ENCODE measurements at places on chromosomes 3 and 15.

DNA sequence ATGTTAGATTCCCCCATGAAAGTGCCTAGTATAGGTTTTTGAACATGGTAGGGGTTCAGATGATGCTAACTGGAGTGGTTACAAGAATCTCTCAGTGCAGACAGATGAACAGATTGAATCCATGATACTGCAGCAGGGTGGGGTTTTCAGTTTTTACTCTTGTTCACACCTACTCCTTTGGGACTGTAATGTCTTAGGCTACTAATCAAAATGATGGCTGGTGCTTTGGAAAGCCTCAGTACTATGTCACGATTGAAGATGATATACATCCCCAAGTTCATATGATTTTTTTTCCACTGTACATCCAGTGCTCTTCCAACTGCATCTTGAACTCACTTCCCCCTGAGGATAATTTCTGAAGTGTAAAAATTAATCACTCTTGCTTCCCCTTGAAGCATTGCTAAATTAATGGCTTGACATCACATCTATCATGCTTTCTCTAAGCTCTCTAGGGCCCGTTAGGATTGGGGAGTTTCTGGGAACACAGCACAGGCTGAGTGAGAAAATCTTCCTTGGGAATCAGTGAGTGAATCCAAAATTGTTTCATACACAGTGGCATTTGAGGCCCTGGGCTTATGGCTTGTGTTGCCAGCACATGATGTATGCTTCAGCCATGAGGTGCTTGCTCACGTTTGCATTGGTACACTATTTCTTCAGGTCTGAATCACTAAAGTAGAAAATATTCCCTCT is 115.0 kb upstream of the TPRG1 start:
- DNase-seq: no peak

- DNase-seq: peak; percentile 21
Observed at GRCh38 chr3:141825216-141826011, 51.0 kb upstream of the ATP1B3 start.

DNA sequence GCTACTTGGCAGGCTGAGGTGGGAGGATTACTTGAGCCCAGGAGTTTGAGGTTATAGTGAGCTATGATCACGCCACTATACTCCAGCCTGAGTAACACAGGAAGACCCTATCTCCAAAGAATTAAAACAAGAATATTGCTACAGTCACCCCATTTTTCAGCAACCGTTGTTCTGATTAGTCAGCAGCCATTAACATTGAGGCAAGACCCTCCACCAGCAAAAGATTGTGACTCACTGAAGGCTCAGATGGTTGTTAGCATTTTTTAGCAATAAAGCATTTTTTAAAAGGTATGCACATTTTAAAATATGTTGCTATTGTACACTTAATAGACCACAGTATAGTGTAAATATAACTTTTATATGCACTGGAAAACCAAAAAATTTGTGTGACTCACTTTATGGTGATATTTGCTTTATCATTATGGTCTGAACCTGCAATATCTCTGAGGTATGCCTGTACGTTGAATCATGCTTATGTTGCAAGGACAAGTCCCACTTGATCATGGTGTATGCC is 492.6 kb downstream of the SQOR start:
- no peak for DNase-seq

- DNase-seq: no peak
Observed at GRCh38 chr15:40244961-40245523, 6.2 kb downstream of the PAK6 start.

DNA sequence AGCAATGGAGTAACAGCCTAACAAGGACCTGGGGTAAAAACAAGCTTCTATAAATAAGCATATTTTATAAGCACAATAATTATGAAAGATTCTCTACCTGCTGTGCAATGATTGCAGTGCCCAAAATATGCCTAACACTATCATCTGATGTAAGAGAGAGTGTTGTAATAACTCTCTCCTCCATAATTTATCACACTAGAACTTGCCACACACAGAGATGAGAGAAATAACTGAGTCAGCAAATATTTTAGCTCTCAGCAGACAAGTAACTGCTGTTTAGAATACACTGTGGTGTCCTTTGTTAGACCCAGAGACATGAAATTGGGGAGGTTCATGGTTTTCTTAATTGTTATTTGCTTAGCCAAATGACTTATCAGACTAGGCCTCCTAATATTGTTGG is 105.3 kb upstream of the ACP3 start:
- no peak for DNase-seq

- DNase-seq: no peak
Observed at GRCh38 chr3:46284981-46285683, 42.9 kb downstream of the CCR3 start.

- DNase-seq: no peak
Observed at GRCh38 chr3:105466072-105466471, 99.4 kb downstream of the ALCAM start.

DNA sequence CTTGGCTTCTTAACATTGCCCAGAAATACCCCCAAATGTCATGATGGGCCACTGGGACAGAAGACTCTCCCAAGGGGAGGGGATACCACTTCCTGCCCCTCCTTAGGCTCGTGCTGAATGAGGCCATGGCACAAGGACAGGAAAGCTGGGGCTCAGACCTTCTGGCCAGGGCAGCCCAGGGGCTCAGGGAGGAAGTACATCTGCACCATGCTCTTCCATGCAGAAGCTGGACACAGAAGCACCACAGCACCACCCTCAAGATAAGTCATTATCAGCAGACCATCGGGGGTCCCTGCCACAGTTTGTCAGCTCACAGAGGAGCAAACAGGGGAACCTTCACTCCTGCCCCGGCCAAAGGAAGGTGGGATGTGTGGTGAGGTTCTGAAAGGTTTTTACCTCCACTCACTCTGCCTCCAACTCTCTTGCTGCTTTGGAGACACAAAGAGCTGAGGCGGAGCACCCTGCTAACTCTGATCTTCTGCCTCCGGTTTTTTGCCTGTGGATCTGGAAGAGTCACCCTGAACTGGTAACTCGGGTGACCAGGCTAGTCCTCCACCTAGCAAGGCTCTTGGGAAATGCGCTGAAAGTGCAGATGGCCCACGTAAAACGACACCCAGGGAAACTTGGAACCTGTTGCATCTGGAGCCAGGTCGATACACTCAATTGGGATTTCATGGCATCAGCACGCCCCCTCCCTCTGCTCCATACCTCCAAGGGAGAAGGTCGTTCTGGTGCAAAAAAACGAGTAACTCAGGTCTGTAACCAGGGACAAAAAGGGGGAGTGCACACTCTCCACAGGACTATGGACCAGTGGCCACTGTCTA is 8.3 kb downstream of the BMF start:
- no peak for DNase-seq

DNA sequence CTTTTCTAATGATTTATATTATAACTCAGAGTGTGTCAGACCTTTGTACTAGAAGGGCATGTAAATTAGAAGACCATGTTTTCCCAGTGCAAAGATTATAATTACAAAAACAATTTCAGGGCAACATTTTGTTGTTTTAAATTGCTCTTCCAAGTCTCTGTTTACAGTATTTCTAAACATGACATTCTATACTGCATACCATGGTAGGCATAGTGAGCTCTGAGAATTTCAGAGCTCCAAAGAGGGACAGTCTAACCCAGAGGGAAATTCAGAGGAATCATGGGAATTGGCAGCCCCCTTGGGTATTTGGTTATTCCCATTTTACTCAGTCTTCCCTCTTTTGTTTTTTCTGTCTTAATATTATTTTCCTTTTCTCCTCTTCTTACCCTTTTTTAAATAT is 361.5 kb upstream of the SEMA6D start:
- no peak for DNase-seq

GRCh38 chr15:45265506-45265905 is 13.5 kb downstream of the SLC28A2 start:
- no peak for DNase-seq

DNA sequence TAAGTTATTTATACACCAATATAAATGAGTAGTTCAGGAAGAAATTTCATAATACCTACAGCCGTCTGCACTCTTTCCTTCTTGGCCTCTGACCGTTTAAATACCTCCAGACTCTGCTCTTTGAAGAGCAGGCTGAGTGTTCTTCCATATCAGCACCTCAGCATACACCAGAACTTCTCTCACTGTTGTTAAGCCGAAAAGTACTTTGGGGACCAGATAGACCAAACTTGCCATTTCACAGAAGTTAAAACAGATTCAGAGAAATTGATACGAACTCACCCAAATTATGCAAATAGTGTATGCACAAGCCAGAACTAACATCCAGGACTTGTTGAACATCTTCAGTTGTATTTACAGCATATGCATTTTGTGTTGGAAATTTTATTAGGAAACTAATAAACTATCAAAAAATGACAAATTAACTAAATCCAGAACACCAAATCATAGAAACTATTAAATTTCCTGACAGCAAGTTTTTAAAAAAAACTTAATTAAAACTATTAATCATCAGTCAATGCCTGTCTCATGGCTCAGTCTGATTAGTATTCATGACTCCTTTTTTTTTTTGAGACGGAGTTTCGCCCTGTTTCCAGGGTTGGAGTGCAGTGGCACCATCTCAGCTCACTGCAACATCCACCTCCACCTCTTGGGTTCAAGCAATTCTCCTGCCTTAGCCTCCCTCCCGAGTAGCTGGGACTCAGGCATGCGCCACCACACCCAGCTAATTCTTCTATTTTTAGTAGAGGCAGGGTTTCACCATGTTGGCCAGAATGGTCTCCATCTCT is 24.1 kb downstream of the CGGBP1 start:
- DNase-seq: no peak

DNA sequence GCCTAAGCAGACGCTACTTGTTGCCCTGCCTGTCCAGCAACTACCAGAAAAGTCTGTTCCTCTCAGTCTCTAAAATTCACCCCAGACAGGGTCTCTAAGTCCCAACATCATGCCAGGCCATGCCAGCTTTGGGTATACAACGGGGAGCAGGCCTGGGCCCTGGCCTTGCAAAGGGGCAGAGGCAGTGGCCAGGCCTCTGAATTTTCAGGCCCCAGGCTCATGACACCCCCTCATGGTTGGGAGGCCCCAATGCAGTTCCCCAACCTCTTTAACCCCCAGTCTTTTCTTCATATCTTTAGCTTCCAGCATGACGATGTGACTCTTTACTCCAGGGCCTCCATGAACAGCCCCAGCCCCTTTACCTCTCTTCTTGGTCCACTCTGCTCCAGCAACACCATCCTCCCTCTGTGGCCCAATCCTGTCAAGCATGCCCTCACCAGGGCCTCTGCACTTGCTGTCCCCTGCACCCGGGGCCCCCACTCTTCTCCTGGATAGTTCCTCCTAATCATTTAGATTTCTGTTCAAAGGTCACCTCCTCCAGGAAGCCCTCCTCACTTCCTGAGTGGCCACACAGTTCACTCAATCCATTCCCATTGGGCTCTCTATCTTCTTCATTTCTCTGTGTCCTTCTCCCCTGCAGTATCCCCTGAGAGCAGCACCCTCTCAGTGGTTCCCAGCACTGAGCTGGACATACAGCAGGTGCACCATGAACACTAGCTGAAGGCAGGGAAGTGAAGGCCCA is 4.8 kb downstream of the IQSEC1 start:
- no peak for DNase-seq

GRCh38 chr3:148914936-148915690 is 50.0 kb downstream of the CPA3 start:
- DNase-seq: no peak

GRCh38 chr3:184560531-184560930 is 1.1 kb upstream of the EPHB3 start:
- no peak for DNase-seq

DNA sequence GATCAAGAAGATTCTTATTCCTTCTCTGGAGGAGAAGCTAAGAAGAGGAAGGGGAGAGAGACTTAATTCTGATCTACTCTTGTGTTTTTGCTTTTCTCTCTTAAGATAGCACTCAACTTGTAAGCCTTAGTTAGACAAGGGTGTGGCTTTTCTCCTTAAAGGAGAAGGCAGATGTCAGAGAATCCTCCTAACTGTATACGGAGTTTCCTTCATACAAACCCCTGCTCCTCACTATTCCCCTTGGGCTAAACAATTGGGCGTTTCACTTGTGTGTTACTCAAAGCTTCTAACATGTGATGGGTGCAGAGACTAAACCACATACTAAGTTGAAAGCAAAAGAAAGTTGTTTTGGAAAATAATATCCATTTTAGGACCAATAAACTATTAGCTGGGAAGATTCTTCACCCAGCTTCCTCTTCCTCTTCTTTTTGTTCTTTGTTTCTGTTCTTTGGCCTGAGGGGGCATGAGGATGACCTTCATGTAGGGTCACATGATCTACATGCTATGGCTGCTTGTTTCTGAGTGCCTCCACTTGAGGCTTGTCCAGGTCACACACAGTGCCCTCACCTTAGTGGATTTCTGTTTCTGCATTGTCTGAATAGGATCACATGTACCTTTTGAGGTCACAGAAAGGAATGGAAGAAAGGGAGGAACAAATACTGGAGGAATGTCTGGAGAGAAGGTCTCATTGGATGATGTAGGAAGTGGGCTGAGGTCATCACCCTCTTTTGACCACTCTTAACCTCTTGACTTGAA is 14.6 kb downstream of the SPINK8 start:
- no peak for DNase-seq

GRCh38 chr3:107819656-107820055 is 271.2 kb downstream of the CD47 start:
- DNase-seq: no peak

DNA sequence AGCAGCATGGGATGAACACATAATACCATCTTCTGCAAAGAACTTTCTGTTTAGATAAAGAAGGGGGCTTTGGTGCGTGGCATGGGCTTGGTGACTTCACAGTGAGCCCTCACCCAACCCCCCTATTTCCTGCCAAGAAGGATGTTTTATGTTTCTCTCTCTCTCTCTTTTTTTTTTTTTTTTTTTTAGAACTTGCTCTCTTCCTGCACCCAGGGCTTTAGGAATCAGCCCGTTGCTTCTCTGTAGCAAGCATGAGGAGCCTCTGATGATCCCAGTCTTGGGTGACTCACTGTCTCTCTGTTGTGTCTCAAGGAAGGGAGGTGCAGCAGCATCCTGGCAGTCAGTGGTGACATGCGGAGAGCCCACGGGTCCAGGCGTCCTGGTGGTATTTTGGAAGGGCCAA is 49.1 kb downstream of the CCK start:
- DNase-seq: no peak

DNA sequence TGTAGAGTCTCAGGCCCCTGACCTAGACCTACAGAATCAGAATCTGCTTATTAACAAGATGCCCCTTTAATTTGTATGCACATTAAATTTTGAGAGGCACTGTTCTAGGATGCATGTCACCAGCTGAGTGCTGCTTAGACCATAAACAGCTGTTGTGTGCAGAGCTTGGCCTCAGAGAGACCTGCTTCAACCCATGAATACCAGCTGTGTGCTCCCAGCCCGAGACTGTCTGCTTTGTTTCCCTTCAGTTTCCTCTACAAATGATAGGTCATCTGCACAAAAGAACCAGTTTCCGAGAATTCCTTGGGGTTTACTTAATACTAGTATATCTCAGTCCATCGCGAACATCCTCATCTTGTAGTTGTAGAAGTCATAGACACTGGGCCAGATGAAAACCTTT is 158.5 kb upstream of the PFN2 start:
- DNase-seq: no peak

GRCh38 chr3:18580268-18580667 is 155.1 kb upstream of the SATB1 start:
- DNase-seq: no peak

DNA sequence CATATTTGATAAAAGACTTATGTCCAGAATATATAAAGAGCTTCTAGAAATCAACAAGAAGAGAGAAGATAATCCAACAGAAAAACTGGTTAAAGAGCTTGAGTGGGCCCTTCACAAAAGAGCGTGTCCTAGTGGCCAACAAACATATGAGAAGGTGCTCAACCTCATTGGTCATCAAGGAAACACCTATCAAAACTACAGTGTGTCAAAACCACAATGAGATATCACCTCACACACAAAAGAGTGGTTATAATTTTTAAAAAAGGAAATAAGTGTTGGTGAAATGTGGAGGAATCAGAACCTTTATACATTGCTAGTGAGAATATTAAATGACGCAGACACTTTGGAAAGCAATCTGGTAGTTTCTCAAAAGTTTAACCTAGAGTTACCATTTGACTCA is 68.4 kb upstream of the KLF13 start:
- DNase-seq: no peak

All from HAP-1 (cell line).